ENCODE measurements at places on chromosomes 2 and 18.

DNA sequence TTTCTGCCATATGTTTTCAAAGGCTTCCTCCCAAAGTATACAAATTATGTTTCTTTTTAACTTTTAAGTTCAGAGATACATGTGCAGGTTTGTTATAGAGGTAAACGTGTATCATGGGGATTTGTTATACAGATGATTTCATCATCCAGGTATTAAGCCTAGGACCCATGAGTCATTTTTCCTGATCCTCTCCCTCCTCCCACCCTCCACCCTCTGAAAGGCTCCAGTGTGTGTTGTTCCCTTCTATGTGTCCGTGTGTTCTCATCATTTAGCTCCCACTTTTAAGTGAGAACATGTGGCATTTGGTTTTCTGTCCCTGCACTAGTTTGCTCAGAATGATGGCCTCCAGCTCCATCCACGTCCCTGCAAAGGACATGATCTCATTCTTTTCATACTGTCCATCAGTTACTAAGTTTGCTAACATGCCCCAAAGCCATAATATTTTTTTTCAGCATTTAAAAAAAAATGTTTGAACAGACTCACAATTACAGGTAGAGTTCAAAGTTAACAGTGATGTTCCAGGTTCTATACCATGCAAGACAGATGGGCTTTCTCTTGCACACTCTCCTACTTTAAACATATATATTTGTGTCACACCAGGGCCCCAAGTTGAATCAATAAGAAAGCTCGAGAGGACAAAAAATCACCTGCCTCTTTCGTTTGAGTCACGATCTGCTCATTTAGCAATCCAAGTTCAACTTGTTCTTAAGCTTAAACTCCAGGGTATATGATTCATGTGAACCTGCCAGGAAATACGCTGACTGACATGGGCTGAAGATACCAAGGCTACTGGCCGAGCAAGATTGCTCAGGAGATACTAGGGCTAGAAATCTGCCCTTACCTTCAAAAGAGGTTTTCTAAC, 77.6 kb downstream of the AP1S3 start:
- peak; percentile 32 for DNase-seq

DNA sequence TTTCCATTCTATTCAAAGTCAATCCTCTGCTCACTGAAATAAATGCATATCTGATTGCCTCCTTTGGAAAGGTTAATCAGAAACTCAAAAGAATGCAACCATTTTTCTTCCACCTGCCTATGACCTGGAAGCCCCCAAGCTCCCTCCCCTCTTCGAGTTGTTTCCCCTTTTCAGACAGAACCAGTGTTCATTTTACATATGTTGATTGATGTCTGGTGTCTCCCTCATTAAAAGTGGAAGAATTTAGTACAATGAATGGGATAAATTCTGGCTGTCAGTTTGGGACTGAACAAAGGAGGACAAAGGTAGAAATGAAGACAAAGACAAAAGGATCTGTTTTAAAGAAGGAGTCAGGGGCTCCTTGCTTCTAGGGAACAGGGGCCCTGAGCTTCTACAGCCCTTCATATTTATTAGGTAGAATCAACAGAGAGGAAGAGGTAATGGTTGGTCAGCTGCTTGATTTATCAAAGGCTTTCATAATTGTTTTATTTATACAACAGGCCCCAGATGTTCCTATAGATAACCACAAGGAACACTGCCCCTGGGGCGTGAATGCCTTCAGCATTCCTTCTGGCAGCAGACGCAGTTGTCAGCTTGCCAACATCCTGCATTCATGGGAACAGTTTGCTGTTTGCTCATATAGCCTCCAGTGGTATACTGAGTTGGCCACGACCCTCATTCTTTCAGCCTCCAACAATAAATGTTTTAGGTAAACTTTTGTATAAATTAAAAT, 949.8 kb upstream of the LRATD1 start:
- no peak for DNase-seq

- no peak for DNase-seq
These were observed 59.1 kb downstream of the PTPN4 start for GRCh38 chr2:119818792-119819191.

- peak; percentile 16 for DNase-seq
These were observed 211.4 kb upstream of the CCDC150 start for GRCh38 chr2:196427986-196428634.

DNA sequence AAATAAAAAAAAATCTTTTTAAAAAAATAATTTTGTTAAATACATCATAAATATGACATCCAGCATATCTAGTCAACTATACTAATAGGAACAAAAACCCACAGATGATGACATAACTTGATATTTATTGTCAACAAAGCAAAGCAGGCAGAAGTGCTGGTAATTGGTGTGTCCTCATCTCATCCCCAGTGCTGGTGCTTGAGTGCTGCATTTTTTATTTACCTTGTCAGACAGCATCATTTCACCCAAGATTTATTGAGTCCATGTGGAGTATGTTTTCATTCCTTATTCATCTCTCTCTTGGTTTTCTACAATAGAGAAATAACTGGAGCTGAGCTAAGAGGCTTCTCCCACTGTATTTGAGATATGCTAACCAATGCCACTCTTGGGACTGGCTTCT, 191.6 kb upstream of the SLC14A2 start:
- no peak for DNase-seq

- DNase-seq: no peak
These were observed 191.3 kb downstream of the CMPK2 start for GRCh38 chr2:6674381-6674780.

All from fibroblast of the aortic adventitia (primary cell).